ENCODE measurements at places on chromosomes 12 and 14.

DNA sequence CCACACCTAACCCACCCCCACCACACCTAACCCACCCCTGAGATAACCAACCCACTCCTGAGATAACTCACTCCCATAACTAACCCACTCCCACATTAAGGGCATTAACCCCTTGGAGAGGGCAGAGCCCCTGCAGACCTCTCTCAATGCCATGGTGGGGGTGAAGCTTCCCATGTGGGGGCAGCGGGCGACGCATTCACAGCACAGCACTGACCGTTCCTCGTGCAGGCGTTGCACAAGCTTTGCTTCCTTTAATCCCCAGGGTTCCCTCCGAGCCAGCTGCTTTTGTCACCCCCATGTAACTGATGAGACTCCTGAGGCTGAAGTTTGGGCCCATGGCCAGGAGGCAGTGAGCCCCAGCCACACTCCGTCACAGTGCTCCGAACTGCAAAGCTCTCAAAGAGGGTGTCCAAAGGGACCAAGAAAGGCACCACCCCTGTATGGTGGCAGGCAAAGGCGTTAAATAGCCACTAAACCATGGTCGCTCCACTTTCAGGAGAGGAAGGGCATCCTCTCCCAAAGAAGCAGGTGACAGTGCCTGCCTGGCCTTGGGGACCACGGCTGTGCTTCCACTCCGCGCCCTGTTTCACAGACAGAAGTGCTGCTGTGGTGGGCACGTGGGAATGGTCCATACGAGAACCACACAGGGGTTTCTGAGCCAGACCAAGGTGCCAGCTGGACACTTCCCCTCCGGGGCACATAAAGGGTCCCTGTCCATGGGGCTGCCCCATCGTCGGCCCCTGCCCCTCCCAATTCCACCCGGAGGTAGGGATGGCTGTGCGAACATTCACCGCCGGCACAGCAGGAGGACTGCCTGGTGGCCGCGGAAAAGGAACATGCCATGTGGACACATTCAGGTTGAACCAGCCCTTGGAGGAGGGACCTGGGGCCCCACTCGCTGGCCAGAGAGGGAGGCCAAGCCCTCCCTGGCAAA lies 28.3 kb downstream of the GALNT9 start:
- DNase-seq: no peak

DNA sequence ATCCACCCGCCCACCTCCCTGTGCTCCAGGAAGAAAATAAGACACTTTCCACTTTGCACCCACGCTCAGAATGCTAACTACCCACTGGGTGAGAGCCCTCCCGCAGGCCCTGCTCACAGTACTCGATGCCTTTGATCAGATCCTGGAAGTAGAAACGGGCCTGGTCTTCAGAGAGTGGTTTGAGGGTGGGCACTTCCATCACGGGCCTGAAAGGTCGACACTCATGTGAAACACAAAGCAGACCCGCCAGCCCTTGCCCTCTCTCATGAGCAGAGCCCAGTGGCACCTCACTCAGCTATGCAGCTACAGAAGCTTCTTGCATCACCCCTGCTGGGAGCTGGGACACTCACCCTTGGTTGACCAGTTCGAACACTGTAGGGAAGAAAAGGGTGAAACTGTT lies 41.1 kb downstream of the CAMKK2 start:
- DNase-seq: no peak

GRCh38 chr14:68386446-68386845 lies 406.4 kb downstream of the ZFP36L1 start:
- DNase-seq: no peak

DNA sequence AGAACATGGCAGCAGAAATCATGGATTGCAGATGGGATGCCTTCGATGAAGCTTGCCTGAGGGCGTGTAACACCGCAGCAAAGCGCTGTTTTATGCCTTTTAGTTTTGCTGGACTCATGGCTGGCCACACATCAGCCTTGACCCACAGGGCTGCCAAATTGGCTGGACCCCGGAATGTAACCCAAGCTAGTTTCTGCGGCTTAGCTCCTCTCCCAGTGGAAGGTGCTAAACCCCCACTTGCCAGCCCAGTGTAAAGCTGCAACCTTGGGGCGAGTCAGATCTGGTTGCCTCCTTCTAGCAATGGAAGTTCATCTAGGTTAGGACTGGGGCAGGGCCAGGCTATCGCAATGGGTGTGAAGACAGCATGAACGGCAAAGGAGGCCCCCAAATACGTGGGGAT lies 38.3 kb downstream of the MEG3 start:
- DNase-seq: no peak

DNA sequence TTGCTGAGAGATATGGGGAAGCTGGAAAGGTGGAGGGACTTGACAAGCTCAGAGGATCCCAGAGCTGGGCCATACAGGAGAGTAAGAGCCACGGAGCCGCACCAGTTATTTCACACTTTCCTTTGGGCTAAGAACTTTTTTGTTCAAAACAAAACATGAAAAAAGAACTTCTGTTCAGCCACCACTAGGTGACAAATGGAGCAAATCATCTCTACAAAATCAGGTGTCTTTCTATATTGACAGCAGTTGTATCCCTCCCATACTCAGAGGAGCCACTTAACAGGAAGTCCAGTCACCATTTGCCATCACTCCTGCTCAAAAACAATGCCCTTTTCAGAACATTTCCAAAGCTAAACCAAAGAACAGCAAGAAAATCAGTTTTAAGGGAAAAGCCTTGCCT lies 70.3 kb upstream of the DBX2 start:
- no peak for DNase-seq

- DNase-seq: no peak
These were observed 475 bp upstream of the PCNX1 start for GRCh38 chr14:70906793-70907175.

- DNase-seq: no peak
These were observed 67.2 kb downstream of the GLT1D1 start for GRCh38 chr12:128920468-128920867.

- peak; percentile 40 for DNase-seq
These were observed 615.1 kb downstream of the TMEM121 start for GRCh38 chr14:106141242-106142220.

DNA sequence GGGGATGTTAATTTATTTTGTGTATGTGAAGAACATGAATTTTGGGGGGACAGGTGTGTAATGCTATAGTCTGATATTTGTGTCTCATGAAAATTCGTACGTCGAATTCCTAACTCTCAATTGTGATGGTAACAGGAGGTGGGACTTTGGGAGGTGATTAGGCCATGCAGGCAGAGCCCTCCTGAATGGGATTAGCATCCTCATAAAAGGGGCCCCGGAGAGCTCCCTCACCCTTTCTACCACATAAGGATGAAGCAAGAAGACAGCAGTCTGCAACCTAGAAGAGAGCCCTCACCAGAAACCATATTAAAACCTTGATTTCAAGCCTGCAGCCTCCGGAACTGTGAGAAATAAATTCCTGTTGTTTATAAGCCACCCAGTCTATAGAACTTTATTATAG lies 165.4 kb downstream of the MDGA2 start:
- no peak for DNase-seq

DNA sequence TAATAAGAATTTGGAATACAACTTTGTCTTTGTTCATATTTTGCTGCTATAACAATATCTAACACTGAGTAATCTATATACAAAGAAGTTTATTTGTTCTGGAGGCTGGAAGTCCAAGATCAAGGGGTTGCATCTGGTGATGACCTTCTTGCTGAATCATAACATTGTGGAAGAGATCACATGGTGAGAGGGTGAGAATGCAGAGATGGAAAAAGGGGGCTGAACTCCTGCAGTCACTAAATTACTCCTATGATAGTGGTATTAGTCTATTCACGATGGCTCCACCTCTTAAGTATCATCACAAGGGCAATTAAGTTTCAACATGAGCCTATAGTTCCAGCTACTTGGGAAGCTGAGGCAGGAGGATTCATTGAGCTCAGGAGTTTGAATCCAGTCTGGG lies 4.5 kb upstream of the AKAP6 start:
- no peak for DNase-seq

GRCh38 chr12:65204886-65205525 lies 35.6 kb downstream of the LEMD3 start:
- no peak for DNase-seq

DNA sequence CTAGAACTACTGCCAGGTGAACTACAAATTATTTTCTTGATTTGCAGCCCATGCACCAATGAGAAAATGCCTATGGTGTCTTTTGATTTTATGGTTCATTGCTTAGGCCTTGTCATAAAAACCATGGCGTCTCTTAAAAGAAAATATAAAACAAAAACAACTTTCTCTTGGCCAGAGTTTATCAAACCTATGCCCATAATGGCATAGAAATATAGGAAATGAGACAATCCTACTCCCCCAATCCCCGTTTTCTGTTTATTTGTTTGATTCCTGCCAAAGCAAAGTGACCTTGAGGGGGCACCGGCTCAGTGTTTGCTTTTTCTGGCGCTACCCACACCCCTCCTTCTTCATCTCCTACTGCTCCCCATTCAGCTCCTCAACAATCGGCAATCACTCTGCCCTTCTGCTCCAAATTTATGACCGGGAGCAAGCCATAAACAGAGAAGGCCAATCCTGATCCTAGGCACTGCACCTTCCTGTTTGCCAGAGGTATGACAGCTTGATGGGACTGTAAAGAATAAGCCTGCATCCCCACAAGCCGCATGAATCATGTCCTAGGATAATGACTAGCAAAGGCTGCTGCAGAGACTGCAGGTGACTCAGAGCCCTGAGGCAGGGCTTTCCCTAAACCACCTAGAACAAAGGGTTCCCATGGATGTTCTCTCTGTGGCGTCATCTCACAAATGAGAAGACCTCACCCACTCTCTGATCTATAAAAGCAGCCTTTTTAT lies 874.9 kb downstream of the NRXN3 start:
- no peak for DNase-seq

GRCh38 chr14:45426685-45427282 lies 173.8 kb upstream of the MIS18BP1 start:
- no peak for DNase-seq
